ENCODE measurements at places on chromosomes 3 and 15. TPM values are rescaled to one million over a fixed set of nuclear protein-coding genes. Genes with fewer than 3 reads are reported as not detected.

GRCh38 chr3:63855333-63855940 lies 8.2 kb downstream of the THOC7 start:
- DNase-seq: no peak

- no peak for DNase-seq
Measured at GRCh38 chr15:56964182-56964581, 45.7 kb downstream of the TCF12 start.

DNA sequence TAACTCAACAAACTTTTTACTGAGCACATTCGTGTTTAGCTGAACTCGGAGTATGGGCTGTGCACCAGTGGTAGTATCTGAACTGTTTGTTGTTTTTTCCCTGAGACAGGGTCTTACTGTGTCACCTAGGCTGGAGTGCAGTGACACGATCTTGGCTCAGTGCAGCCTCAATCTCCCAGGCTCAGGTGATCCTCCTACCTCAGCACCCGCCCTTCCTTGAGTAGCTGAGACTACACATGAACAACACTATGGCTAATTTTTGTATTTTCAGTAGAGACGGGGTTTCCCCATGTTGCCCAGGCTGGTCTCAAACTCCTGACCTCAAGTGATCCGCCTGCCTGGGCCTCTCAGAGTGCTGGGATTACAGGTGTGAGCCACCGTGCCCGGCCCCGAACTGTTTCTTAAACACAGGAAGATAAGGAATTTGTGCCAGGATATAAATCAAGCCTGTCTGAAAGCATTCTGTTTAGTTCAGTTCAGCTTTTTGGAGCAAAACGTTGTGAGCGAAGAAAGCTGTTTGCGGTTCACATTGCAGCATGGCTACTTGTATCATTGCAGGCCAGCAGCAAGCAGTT lies 40.4 kb upstream of the SKOR1 start:
- no peak for DNase-seq

DNA sequence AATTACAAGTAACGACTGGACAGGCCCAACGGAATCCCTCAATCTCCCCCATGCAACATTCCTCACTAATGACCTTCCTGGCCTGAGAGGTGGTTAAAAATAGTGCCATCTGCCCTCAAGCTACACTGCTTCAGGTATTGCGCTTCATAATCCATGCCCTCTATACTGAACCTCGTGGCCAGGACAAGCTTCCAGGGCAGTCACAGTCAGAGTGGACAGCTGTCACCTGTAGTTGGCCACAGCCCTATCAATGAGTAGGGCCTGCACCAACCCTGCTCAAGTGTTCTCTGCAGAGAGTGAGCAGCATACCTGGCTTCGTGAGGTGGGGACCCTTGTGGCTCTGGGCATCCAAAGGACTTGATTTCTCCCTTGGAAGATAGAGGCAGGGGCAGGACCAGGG lies 46.9 kb upstream of the SEMA4B start:
- no peak for DNase-seq

DNA sequence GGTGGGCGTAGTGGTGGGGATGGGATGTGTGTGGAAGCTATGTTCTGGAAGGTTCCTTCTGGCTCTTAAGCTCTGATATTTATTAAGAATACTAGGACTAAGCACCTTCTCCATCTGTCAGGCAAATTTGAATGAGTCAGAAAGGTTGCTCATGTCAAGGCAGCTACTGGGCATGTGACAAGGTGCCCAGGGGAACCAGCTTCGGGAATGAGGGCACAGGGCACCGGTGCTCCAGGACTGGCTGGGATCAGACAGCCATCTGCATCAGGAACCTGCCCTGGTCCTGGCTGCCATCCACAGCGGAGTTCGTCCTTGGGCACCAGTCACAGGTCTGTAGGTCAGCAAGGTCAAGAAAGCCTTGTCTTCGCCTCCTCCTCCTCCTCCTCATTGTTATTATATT lies 32.5 kb downstream of the CA12 start:
- no peak for DNase-seq

DNA sequence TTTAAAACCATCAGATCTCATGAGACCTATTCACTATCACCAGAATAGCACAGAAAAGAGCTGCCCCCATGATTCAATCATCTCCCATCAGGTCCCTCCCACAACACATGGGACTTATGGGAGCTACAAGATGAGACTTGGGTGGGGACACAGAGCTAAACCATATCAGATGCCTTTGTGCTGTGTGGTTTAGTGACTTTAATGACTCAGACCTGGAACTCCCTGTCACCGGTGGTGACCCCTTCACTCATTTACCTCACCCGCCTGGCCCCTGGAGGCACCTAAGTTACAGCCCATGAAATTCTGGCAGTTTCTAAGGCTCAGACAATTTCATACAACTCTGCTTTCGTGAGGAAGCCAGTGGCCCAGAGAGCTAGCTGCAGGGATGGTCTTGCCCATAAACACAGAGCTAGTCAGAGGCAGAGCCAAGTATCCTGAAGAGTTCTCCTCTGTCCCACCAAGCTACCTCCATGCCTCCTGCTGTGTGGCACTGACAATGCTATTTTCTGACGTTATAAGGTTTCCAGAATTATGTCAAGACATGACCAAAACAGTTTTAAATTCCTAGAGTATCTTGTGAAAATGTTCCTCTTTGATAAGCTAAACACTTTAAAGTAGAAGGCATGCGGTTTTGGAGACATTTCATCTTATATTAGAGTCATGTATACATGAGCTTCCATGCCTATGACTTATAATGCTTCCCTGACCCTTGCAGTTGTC lies 231.1 kb upstream of the IL12A start:
- no peak for DNase-seq

- no peak for DNase-seq
Measured at GRCh38 chr15:98881526-98882520, 125.8 kb downstream of the PGPEP1L start.

DNA sequence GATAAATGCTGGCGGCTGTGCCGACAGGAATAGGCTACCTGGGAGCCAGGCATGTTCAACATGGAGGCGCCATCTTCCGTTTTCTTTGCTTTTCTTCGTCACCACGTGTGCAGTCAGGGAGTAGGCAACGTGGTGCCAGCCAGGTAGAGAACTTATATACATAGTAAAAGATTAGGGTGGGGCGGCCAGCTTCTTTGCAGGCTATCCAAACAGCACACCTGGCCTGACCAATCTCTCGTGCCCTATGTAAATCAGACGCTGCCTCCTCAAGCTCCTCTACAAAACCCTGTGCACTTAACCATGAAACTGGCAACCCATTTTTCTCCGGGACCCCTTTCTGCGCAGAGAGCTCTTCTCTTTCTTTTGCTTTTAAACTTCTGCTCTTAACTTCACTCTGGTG lies 28.6 kb upstream of the OR5K4 start:
- DNase-seq: no peak

GRCh38 chr15:72983801-72984545 lies 68.3 kb upstream of the NEO1 start:
- DNase-seq: no peak

GRCh38 chr3:109460961-109461360 lies 123.6 kb upstream of the DPPA4 start:
- no peak for DNase-seq

GRCh38 chr3:47056705-47057104 lies 77.2 kb downstream of the NBEAL2 start:
- DNase-seq: no peak

DNA sequence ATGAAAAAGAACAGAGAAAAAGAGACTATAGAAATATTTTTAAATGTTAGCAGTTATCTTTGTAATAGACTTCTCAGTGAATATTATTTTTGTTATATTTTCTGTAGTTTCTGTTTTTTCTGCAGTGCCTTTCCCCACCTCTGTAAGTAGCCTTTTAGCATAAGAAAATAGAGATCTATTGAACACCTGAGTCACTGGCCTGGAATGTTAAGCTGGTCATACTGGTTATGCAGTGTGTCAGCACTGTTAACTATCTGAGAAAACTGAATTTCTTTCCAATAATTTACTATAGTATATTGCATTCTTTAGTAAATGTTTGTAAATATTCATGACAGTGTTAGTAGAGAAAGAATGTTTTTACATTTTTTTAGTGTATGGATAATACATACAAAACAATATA lies 79.8 kb downstream of the NECTIN3 start:
- DNase-seq: no peak

DNA sequence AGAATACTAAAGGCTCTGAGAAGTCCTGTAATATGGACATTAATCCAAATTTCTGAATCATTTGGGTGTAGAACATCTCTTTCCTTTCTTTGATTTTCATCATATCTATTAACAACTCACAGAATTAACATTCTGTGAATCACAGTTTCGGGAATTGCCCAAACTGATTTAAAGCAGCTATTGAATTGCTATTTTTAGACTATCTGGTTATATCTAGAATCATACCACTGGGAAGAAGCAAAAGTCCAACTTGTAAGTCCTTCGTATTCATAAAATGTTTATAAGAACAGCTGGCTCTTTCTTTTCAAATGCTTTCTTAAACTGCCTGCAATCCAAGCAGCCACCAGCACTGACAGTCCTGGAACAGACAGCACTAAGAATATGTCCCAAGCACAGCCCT lies 733.0 kb downstream of the NTRK3 start:
- no peak for DNase-seq

DNA sequence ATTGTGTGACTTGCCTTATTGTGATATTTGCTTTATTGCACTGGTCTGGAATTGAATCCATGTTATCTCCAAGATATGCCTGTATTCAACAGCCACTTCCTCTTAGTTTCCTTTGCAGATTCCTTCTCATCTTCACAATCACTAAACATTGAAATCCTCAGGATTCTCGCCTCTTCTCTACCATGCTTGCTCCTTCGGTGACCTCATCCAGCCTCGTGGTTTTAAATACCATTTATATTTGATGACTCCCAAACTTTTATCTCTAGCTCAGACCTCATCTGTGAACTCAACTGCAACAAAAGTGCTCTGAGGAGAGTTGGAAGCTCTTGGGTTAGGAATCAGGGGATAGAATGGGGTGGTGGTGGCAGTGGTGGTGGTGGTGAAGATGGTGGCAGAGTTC lies 19.9 kb downstream of the POLR2M start:
- no peak for DNase-seq

- peak; percentile 23 for DNase-seq
Measured at GRCh38 chr3:117628823-117629291, 919.3 kb downstream of the TUSC7 start.

GRCh38 chr3:189680723-189681122 lies 49.5 kb downstream of the TP63 start:
- no peak for DNase-seq

DNA sequence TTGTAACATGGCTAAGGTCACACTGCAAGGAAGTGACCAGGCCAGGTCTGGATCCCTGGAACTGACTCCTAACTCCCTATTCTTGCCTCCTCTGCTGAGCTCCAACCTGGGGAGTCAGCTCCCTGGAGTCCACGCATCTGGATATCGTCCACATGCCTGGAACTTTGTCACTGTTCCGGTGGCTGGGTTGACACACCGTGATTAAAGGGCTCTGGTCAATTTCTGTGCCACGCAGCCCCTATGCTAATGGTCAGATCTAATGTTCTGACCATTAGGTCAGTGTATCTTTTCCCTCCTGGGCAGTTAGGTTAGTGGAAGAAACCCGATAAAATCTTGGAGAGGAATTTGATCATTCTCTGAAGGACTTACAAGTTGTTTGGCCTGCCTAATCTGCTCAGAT lies 1.6 kb upstream of the TPM1 start:
- DNase-seq: no peak

GRCh38 chr15:88288661-88289060 lies 32.1 kb upstream of the NTRK3 start:
- DNase-seq: no peak

DNA sequence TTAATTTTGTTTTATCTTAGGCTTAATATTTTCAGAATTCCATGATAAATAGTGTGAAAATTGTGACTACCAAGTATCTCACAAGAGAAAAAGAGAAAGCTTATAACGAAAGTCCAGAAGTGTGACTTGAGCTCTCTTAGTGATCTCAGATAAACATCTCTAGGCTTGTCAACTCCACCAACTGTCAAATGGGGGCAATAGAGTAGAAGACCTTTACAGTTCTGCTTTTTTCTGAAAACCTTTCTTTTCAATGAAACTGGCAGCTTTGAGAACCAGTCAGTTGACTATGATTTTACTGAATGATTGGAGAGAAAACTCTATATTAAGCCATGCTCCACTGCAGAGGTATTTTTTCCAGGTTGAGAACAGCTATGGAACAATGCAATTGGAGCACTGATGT lies 119.2 kb upstream of the TP63 start:
- DNase-seq: no peak

Gene ASB7
- polyA plus RNA-seq: 18.6 TPM

Gene LTF
- polyA plus RNA-seq: 2.9 TPM

Gene MED12L
- polyA plus RNA-seq: 2.6 TPM

Gene CCR4
- 0.20 TPM for polyA plus RNA-seq

Gene ISLR2
- polyA plus RNA-seq: 0.68 TPM

Gene OSBPL10
- polyA plus RNA-seq: 19.9 TPM

Gene FAM174B
- 30.3 TPM for polyA plus RNA-seq

Gene MESP1
- 0.90 TPM for polyA plus RNA-seq

Gene CDHR4
- polyA plus RNA-seq: not detected

Gene PLIN1
- 1.4 TPM for polyA plus RNA-seq
